ENCODE measurements at places on chromosomes 7 and 10. TPM values are rescaled to one million over a fixed set of nuclear protein-coding genes. Genes with fewer than 3 reads are reported as not detected.

Gene ENTPD1
- 0.23 TPM for total RNA-seq

DNA sequence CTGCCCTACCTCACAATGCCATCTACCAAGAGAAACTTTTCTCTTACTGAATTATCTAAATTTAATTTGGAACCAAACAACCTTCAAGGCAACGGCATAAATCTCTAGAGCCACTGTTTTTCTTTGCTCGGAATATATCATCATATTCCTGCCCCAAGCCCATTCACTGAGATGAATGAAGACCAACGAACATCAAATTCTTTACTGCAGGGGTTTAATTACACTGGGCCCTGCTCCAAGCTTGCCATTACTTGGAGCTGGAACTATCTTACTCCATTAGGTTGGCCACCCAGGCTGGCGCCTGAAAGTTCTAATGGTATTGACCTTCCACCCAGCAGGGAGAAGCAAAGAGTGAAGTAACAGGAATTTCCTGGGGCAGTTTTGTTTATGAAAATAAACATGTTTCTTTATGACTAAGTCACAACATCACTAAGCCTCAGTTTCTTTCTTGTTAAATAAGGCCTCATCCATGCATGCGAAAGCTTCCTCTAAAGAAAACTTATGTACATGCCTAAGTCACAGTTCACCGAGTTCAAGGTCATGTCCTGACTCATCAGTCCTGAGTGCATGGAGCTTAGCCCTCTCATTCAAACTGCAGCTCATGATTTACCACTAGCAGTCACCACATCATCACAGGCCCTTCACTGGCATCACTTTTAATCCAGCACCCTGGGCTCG, 42.1 kb upstream of the ANAPC16 start:
- no peak for DNase-seq

Gene TPST1
- 2.0 TPM for total RNA-seq

Gene TLX1
- total RNA-seq, result not detected

DNA sequence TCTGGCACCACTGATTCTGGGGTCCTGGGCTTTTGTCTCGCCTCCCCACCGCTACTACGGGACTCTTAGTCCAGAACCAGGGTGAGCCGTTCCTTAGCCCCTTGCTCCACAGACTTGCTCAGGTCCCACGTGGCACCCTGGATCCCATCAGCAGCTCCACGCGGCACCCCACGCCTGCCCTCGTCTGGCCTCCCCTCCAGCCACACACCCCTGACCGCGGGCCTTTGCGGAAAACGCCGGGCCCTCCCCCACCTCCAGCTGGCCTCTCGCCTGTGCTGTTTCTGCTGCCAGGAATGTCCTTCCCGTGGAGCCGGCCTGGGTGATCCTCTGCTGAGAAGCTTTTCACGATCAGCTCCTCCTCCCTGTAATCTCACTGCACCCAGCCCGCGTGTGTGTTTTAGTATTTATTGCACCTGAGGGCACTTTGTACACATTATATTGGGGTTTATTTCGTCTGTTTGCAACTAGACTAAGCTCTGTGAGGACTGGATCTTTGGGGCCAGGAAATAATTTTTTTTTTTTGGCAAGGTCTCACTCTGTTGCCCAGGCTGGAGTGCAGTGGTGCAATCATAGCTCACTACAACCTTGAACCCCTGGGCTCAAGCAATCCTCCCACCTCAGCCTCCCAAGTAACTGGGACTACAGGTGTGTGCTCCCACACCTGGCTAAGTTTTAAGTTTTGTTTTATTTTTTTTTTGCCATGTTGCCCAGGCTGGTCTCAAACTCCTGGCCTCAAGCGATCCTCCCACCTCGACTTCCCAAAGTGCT, 10.5 kb upstream of the TTYH3 start:
- DNase-seq, result no peak

GRCh38 chr7:92750946-92751345, 85.4 kb downstream of the CDK6 start:
- DNase-seq, result no peak

- no peak for DNase-seq
Observed at GRCh38 chr7:1539181-1539881, 8.8 kb downstream of the MAFK start.

DNA sequence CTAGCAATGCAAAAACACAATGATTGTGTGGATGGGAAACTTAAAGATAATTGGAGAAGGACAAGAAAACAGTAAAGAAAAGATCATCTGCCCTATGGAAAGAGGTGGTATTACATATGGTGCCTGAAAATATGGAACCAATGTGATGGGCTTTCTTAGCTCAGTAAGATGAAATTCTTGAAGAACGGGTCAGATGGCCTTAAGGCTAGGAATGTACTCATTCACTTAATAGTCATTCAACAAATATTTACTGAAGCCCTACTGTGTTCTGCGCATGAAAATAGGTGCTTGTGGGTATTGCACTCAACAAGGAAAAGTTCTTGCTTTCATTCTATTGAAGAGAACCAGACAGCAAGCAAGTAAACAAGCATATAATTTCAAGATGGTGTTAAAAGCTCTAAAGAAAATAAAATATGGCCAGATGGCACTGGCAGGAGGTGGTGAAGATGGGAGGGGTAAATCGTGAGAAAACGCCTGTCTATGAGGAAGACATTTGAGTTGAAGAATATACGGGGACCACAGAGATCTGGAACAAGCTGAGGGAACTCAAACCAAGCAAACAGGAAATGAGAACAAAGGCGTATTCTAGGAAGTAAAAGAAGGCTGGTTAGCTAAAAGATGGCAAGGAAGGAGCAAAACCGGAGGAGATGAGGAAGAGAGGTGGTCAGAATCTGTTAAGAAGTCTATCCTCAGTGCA, 179.7 kb downstream of the ANK3 start:
- no peak for DNase-seq

GRCh38 chr10:77072836-77073662, 564.6 kb downstream of the KCNMA1 start:
- no peak for DNase-seq

Gene TDRD1
- 2.2 TPM for total RNA-seq

Gene CYP2E1
- total RNA-seq, result 1.0 TPM

Gene UNC5B
- total RNA-seq, result 0.26 TPM

- no peak for DNase-seq
Observed at GRCh38 chr7:11182736-11183135, 209.1 kb downstream of the PHF14 start.

DNA sequence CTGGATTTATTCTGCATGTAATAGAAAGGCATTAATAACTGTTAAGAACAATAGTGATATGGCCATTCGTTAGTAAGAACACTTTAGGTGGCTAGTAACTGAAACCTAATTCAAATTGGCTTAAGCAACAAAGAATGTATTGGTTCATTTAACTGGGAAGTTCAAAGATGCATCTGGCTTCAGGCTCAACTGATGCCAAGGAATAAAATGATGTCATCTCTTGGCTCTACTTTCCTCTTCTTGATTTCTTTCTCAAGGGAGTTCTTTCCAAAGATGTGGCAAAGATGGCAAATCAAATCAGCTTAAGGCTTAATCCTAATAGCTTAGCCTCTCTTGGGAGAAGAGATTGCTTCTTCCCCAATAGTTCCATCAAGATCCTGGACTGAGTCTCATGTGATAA, 51.6 kb downstream of the PIK3CG start:
- no peak for DNase-seq

Gene UPF2
- total RNA-seq, result 31.0 TPM

All from activated T-cell treated with anti-CD3 and anti-CD28 coated beads, Interleukin-2, amount 50 U/mL, for 4 hours (primary cell).